Brain pericyte (primary cell): ENCODE measurements at places on chromosomes 12 and 14.

DNA sequence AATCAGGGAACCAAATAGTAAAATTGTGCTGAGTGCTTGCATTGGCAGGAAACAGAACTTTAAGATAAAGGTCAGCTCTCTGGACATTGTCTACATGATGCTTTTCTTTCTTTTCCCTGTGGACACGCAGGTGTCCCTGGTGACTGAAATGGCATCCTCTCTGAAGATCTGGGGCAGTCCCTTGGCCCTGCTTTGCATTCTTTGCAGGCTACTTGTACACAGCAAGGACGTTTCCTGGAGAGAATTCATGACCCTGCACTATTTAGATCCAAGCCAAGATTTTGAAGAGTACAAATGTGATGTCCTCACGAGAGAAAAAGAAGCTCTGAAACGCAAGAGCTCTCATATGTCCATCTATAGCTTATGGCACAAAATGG lies 11.3 kb upstream of the EDDM3A start:
- DNase-seq = no peak

GRCh38 chr12:14952299-14952921 lies 9.0 kb downstream of the ARHGDIB start:
- DNase-seq = peak; percentile 73

GRCh38 chr14:92389598-92390158 lies 66.7 kb downstream of the SLC24A4 start:
- DNase-seq = no peak

GRCh38 chr14:23926543-23926942 lies 27.0 kb upstream of the DHRS4 start:
- no peak for DNase-seq

- no peak for DNase-seq
These were observed 1.4 kb downstream of the FZD10 start for GRCh38 chr12:130163461-130164215.

- no peak for DNase-seq
These were observed 349.7 kb downstream of the NRXN3 start for GRCh38 chr14:78519863-78520262.

DNA sequence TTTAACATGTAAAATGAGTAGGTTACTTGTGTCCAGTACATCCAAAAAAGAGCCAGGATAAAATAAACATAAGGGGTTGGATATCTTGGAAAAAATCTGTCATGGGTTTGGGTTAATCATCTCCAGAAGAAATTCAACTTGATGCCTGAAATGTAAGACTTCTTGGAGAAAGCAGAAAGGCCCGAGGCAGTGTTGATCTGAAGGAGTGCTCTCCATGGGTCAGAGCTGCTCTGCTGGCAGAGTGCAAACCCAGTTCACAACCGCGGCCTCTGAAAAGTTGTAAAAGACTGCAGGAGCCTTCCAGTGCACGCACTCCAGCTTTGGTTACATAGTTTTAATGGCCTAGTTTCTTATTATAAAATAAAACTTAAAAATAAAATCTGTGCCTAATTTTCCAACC lies 97.3 kb upstream of the ALX1 start:
- DNase-seq = no peak
